NCI-H460 (cell line): ENCODE measurements at places on chromosomes 11 and 22.

DNA sequence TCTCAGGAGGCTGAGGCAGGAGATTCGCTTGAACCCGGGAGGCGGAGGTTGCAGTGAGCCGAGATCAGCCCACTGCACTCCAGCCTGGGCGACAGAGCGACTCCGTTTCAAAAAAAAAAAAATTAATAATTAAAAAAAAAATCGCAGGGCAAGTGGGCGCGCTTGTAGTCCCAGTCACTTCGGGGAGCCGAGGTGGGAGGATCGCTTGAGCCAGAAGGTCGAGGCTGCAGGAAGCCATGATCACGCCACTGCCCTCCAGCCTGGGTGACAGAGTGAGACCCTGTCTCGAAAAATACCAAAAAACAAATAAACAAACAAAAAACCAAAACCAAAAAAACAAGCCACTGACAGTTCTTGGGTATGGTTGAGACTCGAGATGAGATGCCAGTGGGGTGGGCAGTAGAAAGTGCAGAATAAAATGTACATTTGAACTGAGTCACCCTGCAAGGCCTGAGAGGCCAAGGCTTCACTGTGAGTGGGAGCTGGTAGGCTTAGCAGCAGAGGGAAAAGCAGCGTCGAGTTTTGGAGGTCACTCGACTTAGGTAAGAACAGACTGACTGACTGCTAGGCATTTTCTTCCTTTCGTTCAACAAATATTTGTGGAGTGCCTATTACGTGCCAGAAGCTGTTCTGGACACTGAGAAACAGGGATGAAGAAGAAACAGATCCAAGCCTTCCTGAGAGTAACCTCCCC, 635 bp upstream of the LDHA start:
- DNase-seq = no peak

DNA sequence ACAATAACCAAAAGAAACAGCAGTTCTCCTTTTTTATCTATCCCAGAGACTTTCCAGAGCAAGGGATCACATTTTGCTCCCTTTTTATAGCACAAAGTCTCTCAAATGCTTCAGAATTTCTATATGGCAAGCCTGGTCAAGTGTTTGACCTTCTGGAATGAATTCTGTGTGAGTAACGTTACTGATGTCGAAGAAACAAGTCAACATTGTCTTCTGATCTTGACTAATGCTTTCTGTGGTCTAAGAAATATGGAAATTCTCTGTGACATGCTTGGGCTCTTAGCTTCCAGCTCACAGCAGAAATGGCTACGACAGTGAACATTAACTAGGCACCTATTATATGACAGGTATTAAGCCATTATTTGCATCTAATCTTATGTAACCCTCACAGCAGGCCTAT, 411.7 kb downstream of the CADM1 start:
- DNase-seq = no peak

- DNase-seq = no peak
These were observed 24.9 kb downstream of the USH1C start for GRCh38 chr11:17519061-17519885.

GRCh38 chr11:1232883-1233321, 10.0 kb downstream of the MUC5B start:
- DNase-seq = no peak

GRCh38 chr11:95256321-95256779, 25.3 kb upstream of the SESN3 start:
- DNase-seq = no peak

DNA sequence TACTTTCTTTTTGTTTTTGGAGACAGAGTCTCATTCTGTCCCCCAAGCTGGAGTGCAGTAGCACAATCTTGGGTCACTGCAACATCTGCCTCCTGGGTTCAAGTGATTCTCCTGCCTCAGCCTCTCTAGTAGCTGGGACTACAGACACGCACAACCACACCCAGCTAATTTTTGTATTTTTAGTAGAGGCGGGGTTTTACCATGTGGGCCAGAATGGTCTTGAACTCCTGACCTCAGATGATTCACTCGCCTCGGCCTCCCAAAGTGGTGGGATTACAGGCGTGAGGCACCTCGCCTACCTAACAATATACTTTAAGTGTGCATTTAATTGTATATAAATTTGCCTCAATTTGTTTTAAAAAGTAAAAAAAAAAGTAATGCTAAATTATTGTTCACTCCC, 38.4 kb downstream of the GRK3 start:
- no peak for DNase-seq

DNA sequence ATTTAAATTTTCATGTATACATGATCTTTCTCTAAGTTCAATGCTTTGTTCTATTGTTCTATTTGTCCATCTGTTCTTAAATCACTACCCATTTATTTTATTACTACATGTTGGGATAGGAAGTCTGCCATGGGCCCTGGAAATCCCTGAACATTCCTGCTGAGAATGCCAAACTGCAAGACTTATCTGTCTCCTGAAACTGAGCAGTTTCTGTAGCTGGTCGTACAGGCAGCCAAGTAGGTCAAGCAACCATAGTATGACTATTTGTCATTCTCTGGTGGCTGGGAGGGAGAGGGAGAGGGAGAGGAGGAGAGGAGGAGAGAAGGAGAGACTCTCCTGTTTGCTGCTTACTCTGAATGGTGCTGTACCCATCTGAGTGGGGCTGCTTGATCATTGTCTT, 82.8 kb upstream of the SNX19 start:
- DNase-seq = no peak

- DNase-seq = no peak
These were observed 8.1 kb upstream of the ANKRD13D start for GRCh38 chr11:67280788-67281551.

GRCh38 chr11:46930089-46930488, 6.5 kb upstream of the CSTPP1 start:
- DNase-seq = no peak

GRCh38 chr22:44023404-44024287, 456 bp upstream of the PARVB start:
- DNase-seq = peak; percentile 15

DNA sequence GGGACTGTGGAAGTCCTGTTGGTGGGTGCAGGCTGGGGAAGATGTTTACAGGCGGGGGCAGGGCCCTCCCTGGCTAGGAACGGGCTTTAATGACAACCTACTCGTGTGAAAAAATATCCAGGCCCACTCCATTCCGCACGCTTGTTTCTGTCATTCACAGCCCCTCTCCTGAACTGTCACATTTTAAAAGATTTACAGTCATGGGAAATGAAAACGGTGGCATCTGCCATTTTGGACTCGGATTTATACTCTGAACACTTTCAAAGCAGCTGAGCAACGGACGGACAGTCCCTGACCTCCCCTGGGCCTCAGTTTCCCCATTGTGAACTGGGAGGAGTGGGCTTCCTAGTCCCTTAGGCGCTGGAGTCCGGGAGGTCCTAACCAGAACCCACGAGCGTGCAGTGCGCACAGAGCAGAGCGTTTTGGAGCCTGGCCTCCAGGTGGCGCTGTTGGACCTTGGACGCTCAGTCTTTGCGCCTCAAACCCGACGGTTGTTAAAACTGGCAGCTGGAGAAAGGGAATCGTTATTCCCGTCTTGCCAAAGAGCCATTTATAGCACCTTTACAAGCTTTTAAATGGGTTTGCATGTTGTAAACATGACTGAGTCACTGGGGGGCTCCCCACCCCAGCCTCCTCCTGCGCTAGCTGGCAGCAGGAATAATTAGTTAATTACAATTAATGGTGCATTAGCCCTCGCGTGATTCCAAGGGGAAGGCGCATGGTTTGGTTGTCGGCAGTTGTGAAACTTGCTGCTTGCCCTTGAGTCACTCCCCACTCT, 75.3 kb downstream of the FBLN1 start:
- DNase-seq = peak; percentile 66

DNA sequence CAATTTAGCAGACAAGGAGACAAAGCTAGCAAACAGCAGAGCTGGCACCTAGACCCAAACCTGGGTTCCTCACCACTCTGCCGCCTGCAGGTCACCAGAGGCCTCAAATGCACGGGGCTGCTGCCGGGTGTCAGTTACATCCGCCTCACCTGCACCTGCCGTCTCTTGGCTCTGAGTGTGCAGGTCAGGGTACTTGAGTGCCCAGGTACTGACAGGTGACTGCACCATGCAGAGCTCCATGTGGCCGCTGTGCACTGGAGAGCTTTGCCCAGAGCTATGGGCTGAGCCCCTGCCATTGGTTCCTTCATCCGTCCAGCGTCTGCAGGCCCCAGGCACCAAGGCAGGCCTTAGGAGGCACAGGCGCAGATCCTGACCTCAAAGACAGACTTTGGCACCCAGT, 35.0 kb downstream of the PDGFB start:
- DNase-seq = no peak

- DNase-seq = no peak
These were observed 25.4 kb downstream of the CNTF start for GRCh38 chr11:58647866-58648265.

- DNase-seq = no peak
These were observed 30.0 kb upstream of the TCF20 start for GRCh38 chr22:42300259-42301076.

DNA sequence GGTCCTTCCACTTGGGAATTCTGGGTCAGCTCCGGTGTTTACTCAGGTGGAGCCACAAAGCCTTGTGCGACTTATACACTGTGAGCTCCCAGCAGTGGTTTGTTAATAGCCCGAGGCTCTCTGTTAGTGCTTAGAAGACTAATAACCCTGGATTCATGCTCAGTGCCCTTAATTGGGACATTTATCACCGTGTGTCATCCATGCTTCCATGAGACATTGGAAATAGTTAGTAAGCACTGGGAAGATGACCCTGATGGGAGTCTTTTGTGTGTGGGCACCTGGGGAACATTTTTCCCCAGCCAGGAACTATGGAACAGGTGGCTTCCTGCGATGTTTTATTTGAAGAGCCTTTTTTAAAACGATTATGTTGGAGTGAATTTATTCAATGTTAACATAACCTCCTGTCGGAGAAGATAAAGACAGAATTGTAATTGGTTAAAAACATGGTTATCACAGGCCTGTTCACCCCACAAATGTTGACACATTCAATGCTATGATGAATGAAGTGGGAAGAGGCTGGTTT, 188.9 kb downstream of the MYO18B start:
- DNase-seq = no peak

DNA sequence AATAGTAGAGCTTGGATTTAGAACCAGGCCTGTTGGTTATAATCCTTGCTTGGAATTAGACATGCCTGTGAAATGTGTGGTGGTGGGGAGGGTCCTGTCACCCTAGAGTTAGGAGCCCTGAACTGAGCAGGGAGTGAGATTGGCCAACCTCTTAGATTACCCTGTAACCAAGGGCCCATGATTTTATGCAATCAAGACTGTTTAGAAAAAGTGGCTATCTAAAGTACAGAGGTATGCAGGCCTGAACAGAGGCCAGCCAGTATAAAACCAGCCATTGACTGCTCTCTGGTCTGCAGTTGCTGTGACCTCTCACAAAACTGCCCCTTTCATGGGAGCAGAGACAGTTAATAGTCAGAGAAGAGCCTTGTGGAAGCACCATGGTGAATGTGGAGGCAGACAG, 36.2 kb downstream of the SERPINH1 start:
- no peak for DNase-seq

GRCh38 chr11:67486481-67487195, 3.8 kb downstream of the AIP start:
- DNase-seq = no peak

- DNase-seq = peak; percentile 50
These were observed 699 bp upstream of the SDF2L1 start for GRCh38 chr22:21641417-21641788.

DNA sequence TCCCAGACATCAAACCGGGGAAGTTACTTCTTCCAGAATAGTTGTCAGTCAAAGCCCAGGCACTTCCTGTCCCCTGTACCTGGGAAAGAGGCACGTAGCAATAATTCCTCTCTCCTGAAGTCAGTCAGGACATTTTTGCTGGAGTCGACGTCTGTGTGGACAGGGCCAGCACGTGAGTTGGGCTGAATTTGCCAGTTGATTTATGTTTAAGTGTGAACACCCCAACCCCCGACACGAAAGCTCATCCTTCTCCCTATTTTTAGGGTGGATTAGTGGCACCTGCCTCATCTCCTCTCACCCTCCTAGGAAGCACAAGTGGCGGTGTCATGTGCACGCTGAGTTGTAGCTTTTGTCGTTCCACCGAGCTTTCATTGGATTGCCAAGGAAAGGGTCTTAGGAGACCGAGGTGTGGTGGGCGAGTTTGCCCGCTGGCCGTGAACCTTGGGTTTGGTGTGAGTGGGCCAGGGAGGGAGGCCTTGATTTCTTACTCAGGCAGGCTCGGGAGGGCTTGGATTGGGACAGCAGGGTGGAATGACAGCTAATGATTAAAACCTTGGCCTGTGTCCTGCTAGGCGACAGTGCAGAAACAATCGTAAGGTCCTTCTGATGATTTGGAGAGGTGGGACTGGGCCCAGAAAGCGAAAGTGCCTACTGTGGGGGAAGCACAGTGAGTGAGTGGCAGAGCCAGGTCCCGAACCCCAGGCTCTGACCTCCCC, 87.0 kb upstream of the CRYBB3 start:
- DNase-seq = no peak

DNA sequence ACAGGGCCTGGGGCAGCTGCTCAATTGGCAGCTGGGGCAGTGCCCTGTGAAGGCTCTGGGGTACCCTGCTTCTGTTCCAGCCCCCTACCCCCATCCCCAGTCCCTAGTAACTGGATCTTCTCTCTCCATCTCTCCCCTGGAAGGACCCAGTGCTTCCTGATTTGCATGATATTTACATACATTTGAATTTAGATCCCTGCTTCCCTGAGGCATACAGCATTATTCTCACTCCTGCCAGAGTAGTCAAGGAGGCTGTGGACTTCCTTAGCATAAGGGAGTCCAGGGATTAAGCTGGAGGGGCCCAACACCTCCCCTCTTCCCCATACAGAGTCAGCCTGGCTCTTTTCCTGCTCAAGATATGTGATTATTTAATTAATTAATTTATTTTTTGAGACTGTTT, 24.7 kb downstream of the TEF start:
- no peak for DNase-seq

GRCh38 chr11:124460459-124460858, 15.0 kb upstream of the OR8B8 start:
- no peak for DNase-seq

DNA sequence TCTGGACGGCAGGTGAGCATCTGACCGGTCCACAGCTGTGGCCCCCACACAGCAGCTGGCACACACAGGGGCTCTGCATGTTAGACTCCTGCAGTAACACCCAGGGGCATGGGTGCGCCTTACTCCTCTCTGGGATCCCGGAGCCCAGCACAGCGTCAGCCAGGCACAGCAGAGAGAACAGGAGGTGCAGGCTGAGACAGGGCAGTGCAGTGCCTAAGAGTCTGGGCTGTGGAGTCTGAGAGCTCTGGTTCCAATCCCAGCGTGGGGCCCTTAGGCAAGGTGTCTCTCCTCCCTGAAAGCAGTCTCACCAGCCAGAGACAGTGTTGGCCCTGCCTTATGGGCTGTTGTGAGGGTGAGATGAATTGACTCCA, 2.3 kb downstream of the NUDT8 start:
- DNase-seq = no peak
